ENCODE measurements at places on chromosomes 16 and 17.

DNA sequence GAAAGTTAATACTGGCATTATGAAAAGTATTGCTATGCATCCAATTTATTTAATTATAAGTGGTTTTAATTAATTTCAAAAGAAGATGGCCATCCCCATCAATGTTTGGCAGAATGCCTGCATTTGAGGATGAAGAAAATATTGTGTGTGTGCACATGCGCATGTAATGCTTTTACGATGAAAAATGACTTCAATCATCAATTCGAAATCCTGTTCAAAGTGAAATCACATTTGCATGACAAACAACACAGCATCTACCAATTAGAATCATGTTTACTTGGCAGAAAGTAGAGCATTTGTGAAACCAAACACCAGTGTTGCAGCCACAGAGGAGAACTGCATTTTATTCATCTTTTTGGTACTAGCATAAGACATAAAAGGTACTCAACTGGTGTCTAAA is 191.9 kb upstream of the PIRT start:
- DNase-seq = no peak

DNA sequence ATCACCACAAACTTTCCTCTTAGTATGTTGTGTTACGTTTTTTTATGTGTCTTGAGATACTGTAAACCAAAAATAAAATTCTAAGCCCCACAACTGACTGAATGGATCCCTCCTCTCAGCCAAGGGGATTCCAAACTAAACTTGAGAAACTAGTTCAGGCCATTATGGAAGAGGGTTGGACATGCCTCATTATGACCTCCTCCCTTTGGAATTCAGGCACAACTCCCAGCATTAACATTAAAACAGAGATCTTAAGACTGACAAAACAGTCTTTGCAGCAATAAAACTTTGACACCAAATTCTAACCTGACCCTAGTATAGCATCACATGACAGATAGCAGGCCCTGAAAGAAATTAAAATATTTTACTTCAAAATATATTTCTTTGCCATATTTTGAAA is 51.1 kb upstream of the SLC47A1 start:
- DNase-seq = no peak

DNA sequence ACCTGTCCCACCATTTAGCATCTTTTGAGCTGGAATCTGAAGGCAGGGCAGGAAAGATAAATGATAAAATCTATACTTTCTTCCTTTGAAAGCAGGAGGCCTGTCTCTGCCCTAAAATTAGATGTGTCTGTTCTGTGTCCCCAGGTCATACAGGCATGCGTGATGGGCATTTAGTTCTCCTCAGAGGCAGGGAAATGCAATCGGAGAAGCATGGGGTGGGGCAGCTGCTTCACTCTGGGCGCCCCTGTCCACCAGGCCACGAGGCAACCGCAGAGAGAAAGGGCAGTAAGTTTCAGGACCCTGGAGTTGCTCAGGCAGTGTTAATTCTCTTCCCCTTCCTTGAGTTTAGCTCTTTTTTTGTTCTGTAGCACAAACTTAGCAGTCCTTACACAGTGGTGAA is 25.1 kb downstream of the CLUAP1 start:
- DNase-seq = no peak

DNA sequence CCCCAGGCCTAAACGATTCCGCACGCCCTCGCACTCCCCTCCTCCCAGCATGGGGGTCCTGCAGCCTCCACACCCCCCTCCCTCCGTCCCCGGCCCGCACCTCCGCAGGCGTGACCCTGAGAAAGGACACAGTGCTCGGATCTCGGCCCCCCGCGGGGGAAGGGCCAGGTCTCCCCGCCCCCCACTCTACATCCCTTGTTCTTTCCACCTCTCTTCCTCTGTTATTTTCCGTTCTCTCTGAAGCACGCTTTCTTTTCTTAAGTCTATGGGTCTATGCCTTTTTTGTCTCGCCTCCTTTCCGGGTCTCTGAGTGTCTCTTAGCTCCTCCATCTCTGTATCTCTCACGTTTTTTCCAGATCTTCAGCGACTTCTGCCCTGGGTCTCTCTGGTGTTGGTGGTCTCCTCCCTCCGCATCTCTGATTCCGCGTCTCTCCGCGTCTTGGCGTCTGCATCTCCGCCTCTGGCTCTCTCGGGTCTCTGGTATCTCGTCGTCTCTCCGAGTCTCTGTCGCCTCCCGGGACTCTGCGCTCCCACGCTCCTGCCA is 2.1 kb upstream of the HES7 start:
- no peak for DNase-seq

DNA sequence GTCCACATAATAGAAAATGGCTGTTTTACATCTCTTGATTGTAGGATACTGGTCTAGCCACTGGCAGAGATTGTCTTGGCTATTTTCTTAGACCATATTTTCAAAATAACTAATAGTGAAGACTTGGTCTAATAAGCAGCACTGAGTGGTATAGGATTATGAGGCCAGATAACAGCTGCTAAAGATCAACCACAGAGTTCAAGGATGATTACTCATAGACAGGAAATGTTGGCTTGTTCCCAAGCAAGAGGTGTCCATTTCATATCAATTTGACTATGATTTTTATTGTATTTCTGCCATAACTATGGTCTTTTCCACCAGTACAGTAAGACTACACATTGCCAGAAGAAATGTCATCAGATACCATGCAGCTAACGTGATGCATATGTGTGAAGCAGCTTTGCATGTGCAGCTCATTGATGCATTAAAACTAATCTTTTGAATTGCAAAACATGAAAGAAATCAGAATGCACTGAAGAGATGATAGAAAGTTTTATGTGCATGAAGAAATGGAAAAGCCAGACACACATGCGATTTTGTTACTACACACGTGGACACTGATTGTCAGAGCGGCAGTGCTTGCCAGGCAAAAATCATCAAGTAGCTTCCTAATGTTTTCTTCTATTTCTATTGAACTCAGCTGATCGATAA is 693.3 kb downstream of the CDH11 start:
- DNase-seq = no peak

GRCh38 chr17:41322903-41323895 is 7.7 kb upstream of the KRTAP17-1 start:
- DNase-seq = no peak
